Tongue (tissue), 3 donors: ENCODE measurements at places on chromosomes 5 and 9.

DNA sequence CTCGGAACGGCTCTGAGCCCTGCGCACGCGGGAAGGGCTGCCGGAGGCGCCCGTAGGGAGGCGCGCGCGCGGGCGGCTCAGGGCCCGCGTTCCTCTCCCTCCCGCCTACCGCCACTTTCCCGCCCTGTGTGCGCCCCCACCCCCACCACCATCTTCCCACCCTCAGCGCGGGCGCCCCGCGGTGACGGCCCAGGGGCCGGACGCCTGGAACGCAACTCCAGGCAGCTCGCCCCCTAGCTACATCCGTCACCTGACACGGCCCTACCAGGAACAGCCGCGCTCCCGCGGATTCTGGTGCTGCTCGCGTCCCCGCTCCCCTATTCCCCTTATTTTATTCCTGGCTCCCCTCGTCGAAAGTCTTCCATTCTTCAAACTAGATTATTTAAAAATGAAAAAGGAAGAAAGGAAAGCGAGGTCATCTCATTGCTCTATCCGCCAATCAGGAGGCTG is at the start of gene CDKN2B-AS1:
Gene CDKN2B-AS1 (plus strand): TSS at position 236 of the 450 bp plus-strand sequence.
- no peak for DNase-seq

DNA sequence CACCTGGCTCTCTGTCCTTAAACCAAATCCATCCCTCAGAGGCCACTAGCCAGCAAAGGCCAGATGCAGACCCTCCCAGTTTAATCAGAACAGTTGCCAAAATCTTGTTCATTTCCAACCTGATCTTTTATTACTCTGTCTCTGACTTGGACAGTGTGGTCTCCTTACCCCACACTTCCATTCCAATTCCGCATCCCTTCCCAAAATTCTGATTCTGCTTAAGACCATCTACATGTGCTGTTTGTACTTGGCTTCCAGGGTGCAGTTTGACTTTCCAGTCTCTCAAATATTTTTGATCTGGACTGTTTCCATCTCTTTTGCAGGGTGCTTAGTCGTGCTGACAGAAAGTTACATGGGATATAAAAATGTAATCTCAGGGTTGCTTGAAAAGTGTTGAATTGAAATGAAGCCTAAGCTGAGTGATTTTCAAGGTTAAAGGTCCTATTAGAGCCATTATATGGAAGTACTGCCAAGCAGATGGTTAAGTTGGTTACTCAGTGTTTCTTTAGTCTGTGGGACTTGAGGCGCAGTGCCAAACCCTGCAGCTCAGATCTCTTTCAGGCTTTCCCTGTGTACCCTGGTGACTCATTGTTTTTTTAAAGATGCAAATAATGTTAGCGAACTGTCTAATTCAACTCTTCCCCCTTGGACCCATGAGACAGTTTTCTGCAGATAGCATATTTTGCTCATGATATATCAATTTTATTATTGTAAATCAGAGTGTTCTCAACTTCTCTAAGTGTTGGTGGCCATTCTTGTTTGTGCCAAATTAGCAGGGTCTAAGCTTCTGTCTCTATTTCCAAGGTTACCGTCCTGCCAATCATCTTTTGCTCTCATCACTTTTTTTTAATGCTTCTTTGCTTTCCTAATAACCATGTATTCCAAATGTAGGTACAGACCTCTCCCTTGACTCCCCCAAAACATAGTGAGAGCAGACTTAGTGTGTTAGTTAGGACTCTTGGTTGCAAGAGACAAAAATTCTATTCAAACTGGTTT is 18.2 kb upstream of the DCP2 start:
- DNase-seq: peak; percentile 88

DNA sequence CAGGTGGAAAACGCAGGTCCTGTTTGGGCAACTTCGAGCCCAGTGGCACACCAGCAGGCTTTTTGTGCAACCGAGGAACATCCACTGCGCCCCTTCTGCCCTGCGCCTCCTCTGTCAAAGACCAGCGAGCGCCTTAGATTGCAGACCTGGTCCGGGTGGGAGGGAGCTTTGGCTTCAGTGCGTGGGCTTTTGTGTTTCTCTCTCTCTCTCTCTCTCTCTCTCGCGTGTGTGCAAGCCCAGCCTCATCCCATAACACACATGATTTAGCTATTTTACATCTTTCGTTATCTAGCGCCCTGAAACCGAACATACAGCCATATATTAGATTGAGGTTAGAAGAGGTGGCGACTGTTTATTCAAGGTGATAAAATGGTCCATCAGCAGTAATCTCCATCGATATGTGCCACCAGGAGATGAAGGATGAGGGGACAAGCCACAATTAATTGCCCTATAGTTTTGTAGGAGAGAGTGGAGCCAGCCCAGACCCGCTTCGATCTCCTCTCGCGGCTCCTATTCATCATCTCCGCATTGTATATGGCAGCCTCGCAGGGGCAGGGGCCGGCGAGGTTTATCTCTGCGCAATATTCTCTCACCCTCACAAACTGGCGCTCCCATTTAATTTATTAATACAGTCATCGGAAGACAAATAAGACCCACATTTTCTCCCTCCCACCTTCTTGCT is 5.3 kb downstream of the PRDM6 start:
- DNase-seq: no peak

DNA sequence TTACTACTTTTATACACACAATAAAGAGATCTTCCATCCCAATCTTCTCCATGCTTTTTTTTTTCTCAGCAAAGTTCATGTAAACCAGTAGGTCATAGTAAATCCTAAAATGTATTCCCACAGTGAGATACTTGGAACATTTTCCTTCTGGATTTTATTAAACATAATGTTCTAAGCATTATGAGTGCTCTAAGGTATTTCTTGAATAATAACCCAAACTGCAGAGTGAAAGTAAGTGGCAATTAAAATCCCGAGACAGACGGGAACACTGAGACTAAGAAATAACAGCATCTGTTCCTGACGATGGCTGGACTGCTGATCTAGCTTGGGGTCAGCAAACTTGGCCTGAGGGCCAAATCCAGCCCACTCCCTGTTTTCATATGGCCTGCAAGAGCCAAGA is 359.8 kb downstream of the ARL15 start:
- DNase-seq: no peak

- no peak for DNase-seq
Observed at GRCh38 chr9:122113574-122113973, 20.5 kb upstream of the TTLL11 start.

GRCh38 chr5:113806904-113807303 is 293.4 kb downstream of the YTHDC2 start:
- peak; percentile 29 for DNase-seq

DNA sequence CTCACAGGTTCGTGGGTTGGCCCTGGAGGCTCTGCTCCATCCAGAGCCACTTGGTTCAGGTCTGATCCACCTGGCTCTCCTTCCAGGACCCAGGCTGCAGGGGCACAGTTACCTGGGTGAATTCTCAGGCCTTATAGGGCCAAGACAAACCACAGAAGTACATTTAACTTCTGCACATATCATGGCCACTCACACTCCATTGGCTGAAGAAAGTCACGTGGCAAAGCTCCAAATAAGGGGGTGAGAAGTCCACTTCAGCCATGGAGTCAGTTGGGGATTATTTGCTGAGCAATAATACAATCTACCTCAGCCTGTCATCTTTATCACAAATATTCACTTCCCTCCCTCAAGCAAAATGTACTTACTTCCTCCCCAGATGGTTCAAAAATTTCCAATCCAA is 83.6 kb downstream of the MACROH2A1 start:
- no peak for DNase-seq

- no peak for DNase-seq
Observed at GRCh38 chr5:95631991-95632675, 12.2 kb downstream of the GPR150 start.

GRCh38 chr5:125181955-125182354 is 435.5 kb upstream of the ZNF608 start:
- no peak for DNase-seq

DNA sequence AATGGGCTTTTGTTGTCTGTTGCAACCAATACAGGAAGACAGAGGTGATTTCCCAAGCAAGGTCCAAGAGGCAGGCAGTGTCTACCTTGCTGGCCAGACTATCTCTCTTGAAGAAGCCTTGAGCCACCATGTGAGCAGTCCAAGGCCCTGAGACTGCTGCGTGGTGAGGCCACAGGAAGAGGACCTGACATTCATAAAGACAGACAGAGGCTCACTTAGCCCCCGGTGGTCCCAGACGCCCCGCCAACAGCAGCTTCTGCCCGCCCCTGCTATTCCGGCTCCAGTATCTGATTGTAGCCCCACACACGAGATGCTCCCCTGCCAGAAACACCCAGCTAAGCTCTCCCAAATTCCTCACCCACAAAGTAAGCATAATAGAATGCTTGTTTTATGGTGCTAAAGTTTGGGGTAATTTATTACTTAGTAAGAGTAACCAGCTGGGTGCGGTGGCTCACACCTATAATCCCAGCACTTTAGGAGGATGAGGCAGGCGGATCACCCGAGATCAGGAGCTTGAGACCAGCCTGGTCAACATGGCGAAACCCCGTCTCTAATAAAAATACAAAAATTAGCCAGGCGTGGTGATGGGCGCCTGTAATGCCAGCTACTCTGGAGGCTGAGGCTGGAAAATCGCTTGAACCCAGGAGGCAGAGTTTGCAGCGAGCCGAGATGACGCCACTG is 22.8 kb upstream of the FUBP3 start:
- DNase-seq: no peak

DNA sequence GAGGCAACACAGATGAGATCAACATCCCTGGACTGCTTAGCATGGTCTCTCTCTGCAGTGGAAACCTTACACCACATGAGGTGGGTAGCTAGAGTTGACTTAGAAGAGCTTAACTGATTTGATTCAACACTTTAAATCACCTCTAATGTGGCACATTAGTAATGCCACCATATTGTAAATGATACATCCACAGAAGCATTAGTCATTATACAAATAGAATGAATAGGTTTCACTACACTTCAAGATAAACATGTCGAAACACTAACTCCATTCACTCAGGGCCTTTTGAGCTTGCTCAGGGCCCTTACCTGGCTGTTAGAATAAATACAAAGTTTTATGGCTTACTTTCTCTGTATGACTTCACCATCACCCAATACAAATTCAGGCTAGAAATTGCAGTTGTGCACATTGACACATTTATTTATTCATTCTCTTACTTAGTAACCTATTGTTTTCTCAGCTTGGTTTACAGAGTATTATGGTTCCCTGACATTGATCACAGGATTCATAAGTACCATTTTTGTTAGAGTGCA is 9.3 kb upstream of the SMAD5 start:
- DNase-seq: peak; percentile 52

- DNase-seq: no peak
Observed at GRCh38 chr9:129038109-129038852, 1.9 kb downstream of the MIGA2 start.

DNA sequence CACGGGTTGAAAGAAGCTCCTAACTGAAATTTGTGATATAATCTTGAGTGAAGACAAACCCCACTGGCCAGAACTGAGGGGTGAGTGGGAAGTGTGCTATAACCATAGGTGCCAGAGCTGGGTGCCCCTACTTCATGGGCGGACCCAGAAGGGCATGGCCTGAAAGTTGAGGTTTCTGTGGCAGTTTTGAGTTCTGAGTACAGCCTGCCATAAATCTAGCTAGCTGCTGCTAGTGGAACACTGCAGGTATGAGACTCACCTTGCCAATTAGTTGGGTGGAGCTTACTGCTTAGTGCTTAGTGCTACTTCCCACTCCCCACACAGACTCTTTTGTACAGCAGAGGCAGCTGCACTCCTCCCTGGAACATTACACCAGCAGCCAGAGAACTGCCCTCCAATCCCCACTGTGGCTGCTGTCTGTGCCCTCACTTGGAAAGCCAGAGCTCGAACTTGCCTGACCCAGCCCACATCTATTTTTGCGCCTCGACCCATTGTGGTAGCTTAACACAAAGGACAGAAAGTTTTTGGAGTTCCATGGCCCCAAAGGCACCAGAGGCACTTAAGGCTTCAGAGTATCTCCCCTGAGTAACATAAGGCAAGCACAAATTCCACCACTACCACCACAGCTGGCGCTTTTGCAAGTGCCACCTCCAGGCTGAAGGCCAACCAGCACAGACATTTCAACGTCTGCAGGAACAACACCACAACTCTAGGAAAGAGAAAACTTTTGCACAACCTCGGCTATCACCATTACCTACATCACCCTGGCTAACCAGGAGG is 27.1 kb upstream of the PTGER4 start:
- no peak for DNase-seq

GRCh38 chr5:135589152-135589551 is 10.4 kb upstream of the CXCL14 start:
- DNase-seq: no peak

DNA sequence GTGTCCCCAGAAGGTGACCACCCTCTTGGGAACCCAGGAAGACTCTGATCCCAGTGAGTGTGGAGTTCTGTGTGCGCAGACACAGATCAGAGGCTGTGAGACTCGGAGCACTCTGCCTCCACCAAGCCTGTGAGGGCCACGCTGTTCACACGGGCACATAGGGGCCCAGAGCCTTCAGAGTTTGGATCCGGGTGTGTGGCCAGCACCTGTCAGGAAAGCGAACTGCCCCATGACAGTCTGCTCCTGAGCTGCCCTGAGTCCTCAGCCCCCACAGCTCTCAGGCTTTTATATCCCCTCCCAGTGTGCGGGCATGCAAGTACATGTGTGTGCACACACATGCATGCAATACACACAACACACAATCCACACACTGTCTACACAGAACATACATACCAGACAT is 161.8 kb upstream of the IRX2 start:
- no peak for DNase-seq

DNA sequence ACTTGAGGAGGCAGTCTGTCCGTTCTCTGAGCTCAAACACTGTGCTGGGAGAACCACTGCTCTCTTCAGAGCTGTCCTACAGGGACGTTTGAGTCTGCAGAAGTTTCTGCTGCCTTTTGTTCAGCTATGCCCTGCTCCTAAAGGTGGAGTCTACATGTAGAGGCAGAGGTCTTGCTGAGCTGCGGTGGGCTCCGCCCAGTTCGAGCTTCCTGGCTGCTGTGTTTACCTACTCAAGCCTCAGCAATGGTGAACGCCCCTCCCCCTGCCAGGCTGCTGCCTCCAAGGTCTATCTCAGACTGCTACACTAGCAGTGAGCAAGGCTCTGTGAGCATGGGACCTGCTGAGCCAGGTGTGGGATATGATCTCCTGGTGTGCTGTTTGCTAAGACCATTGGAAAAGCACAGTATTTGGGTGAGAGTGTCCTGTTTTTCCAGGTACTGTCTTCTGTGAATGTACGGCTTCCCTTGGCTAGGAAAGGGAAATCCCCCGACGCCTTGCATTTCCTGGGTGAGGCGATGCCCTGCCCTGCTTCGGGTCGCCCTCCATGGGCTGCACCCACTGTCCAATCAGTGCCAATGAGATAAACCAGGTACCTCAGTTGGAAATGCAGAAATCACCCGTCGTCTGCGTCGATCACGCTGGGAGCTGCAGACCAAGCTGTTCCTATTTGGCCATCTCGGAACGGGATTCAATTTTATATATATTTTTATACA is 58.5 kb downstream of the CNTRL start:
- DNase-seq: no peak

GRCh38 chr5:126675338-126675737 is 74.6 kb downstream of the PHAX start:
- no peak for DNase-seq

DNA sequence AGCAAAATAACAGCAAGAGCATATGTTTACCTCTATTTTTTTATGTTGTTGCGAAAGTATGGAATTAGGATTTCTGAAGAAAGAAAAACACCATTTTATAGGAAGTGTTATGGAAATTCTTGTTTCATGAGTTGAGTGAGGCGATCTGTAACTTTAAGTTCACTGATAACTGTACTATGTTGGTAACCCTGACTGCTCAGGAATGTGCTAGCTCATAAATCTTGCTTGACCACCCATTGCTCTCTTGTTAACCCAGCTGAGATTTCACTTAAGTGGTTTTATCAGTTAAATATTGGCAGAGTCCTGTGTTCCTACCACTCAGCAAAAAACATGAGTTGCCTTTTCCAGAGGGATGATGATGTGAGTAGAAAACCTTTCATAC is 91.1 kb upstream of the STARD4 start:
- DNase-seq: no peak

GRCh38 chr5:168972731-168973130 is 328.2 kb downstream of the SLIT3 start:
- no peak for DNase-seq
